Kidney epithelial cell (primary cell): ENCODE measurements at places on chromosomes 4 and X. TPM values are rescaled to one million over a fixed set of nuclear protein-coding genes. Genes with fewer than 3 reads are reported as not detected.

The CT83 gene
- not detected in 2 replicates for total RNA-seq

The SMIM10 gene
- 1.6 and 1.9 TPM in 2 replicates for total RNA-seq

The FMR1NB gene
- total RNA-seq, result not detected in 2 replicates

The FAM241A gene
- 1.5 and 1.6 TPM in 2 replicates for total RNA-seq

The TEX11 gene
- total RNA-seq, result not detected in 2 replicates

The FAM47B gene
- not detected in 2 replicates for total RNA-seq

The MMRN1 gene
- total RNA-seq, result not detected in 2 replicates

The ADAMTS3 gene
- 3.4 and 3.5 TPM in 2 replicates for total RNA-seq

The LRRC66 gene
- total RNA-seq, result 0.04 and 0.68 TPM in 2 replicates

The RBPJ gene
- 29.7 and 82.2 TPM in 2 replicates for total RNA-seq

The HOPX gene
- total RNA-seq, result 0.96 and 3.0 TPM in 2 replicates

The KLHL2 gene
- 12.9 and 17.7 TPM in 2 replicates for total RNA-seq

The PRRG3 gene
- under 0.01 and 0.33 TPM in 2 replicates for total RNA-seq

The CSAG1 gene
- not detected in 2 replicates for total RNA-seq

The MAGEB17 gene
- not detected in 2 replicates for total RNA-seq
